ENCODE measurements at places on chromosomes 2 and 18.

GRCh38 chr2:104923665-104924064 is 69.8 kb downstream of the POU3F3 start:
- no peak for DNase-seq

- DNase-seq, result no peak
Observed at GRCh38 chr2:138518860-138519259, 17.3 kb downstream of the SPOPL start.

- DNase-seq, result no peak
Observed at GRCh38 chr2:111019381-111019780, 101.3 kb upstream of the BCL2L11 start.

GRCh38 chr2:196427986-196428634 is 211.4 kb upstream of the CCDC150 start:
- peak; percentile 37 for DNase-seq

DNA sequence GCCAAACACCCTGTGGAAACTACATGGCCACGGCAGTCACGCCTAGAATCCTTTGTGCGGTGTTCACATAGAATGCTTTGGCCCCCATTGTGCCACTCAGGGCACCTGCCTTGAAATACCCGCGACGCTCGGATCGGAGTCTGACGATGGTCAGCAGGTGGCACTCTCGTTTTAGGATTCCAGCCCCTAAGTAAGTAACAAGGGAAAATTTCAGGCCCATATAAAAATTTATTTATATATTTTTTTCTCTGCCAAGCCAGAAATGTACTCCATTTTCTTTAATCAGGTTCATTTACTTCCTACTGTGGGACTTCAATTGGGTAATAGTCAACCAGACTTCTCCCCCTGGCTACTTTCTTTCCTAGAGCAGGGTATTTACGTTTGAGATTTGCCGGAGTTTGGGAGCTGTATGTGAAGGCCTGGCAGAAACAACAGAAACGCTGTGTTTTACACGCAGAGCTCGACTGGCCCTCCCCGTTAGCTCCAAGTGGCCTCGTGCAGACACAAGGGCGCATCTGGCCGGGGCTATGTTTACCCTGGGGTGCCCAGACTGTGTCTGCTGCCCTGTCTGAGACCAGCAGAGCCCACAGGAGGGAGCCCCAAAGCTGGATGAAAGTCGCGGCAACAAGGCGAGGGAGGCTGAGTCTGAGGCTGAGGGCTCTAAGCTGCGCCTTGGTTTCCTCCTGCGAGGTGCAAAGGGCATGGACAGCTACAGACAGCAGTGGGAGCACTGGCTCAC is 41.6 kb downstream of the LRRC30 start:
- peak; percentile 42 for DNase-seq

- DNase-seq, result no peak
Observed at GRCh38 chr18:25279133-25279532, 72.8 kb downstream of the ZNF521 start.

DNA sequence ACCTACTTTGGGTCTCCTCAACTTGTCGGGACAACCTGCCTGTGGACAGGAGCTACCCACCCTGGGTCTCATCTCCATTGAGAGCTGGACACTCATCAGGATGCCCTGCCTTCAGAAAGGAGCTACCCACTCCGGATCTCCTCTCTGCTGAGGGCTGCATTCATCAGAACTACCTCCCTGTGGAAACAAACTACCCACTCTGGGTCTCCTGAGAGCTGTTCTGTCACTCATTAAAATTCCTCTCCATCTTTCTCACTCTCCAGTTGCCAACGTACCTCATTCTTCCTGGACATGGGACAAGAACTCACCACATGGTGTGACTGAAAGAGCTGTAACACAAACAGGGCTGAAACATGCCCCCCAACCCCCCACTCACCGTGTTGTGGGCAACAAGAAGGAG is 22.5 kb upstream of the UBE2F start:
- DNase-seq, result no peak

DNA sequence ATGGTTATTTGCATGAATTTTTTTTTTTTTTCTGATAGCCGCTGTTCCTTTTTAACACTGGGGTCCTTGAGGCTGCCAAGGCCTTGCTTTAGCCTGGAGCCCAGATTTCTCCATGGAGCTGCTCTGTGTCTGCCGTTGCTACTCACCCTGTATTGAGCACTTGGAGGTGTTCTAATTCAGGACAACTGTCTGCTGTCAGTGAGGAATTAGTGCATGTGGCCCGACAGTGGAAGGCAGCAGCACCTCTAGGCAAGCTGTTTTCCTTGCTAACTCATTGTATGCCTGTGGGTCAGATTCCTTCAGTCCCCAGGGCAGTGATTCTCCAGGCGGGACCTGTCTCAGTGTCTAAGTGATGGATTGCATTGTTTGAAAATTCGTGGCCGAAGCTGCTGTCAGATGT is 147.7 kb upstream of the DPP10 start:
- DNase-seq, result no peak

GRCh38 chr2:177660742-177661141 is 268.2 kb downstream of the AGPS start:
- no peak for DNase-seq

GRCh38 chr2:64173156-64174135 is 29.2 kb upstream of the PELI1 start:
- DNase-seq, result peak; percentile 84

- peak; percentile 87 for DNase-seq
Observed at GRCh38 chr2:80499095-80499494, 194.5 kb upstream of the LRRTM1 start.

Data from Karpas-422 (cell line).